Uterus (tissue), 4 donors: ENCODE measurements at places on chromosomes 5 and 9. TPM values are rescaled to one million over a fixed set of nuclear protein-coding genes. Genes with fewer than 3 reads are reported as not detected.

SEC16A gene
- total RNA-seq: 29.5 TPM

CCNI2 gene
- not detected for total RNA-seq

BARHL1 gene
- total RNA-seq: not detected

OR13C2 gene
- total RNA-seq: not detected

DNA sequence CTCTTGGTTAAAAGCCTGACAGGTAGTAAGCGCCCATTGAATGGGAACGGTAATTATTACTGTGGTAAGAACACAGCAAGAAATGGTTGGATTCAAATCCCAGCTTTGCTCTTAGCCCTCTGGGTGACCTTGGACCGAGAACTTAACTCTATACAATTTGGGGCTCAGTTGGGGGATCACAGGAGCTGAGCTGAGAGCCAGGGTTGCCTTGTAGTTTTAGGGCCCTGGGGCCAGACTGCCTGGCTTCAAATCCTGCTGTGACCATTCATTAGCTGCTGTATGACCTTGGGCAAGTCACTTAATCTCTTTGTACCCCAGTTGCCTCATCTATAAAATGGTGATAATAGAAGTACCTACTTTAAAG is 87.4 kb upstream of the SH3PXD2B start:
- DNase-seq: no peak
- H3K4me3 ChIP-seq: no peak overlapping the region
- H3K27ac ChIP-seq: no peak overlapping the region

GRCh38 chr9:112532427-112532826 is 45.8 kb downstream of the KIAA1958 start:
- H3K36me3 ChIP-seq: no peaks in the 10 kb centered on the region
- peak; percentile 61 for DNase-seq
- H3K27me3 ChIP-seq: no peaks in the 10 kb centered on the region
- H3K27ac ChIP-seq: no peak overlapping the region
- no peak overlapping the region for H3K4me3 ChIP-seq

- H3K4me3 ChIP-seq: no peak overlapping the region
- H3K36me3 ChIP-seq: no peaks in the 10 kb centered on the region
- no peaks in the 10 kb centered on the region for H3K27me3 ChIP-seq
- DNase-seq: no peak
Observed at GRCh38 chr9:85433046-85433445, 308.7 kb downstream of the AGTPBP1 start.
